Activated naive CD8-positive, alpha-beta T cell treated with anti-CD3 and anti-CD28 coated beads, Interleukin-2, amount 10 ng/mL, durations not matched to agents 7 days and 5 days (primary cell): ENCODE measurements at places on chromosomes 6 and 20.

GRCh38 chr6:101000341-101000740 lies 119.2 kb upstream of the ASCC3 start:
- no peak for DNase-seq

- DNase-seq, result no peak
These were observed 1.6 kb upstream of the RNF39 start for GRCh38 chr6:30077218-30077617.

DNA sequence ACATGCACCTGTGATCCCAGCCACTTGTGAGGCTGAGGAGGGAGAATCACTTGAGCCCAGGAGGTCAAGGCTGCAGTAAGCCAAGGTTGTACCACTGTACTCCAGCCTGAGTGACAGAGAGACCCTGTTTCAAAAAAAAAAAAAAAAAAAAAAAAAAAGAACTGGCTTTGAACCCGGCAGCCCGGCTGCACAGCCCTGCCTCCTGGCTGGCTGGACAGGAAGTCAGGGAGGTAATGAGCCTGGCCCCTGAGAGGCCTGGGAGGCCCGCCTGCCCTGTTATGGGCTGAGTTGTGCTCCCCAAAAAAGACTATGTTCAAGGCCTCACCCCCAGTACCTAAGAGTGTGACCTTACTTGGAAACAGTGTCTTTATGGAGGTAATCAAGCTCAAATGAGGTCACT lies 65.6 kb downstream of the ABHD12 start:
- no peak for DNase-seq

GRCh38 chr6:14889611-14890593 lies 356.0 kb upstream of the JARID2 start:
- no peak for DNase-seq

DNA sequence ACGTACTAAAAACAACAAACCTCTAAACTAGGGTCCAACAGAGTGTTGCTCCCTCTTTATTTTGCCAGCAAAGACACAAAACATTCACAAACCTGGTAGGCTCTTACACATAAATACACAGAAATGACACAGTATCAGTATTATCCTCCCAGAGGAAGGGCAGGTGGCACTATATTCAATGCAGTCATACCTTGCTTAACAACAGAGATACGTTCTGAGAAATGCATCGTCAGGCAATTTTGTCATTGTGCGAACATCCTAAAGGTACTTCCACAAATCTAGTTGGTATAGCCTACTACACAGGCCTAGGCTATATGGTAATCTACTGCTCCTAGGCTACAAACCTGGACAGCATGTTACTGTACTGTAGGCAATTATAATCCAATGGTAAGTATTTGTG lies 9.6 kb downstream of the ZBTB2 start:
- DNase-seq, result no peak

DNA sequence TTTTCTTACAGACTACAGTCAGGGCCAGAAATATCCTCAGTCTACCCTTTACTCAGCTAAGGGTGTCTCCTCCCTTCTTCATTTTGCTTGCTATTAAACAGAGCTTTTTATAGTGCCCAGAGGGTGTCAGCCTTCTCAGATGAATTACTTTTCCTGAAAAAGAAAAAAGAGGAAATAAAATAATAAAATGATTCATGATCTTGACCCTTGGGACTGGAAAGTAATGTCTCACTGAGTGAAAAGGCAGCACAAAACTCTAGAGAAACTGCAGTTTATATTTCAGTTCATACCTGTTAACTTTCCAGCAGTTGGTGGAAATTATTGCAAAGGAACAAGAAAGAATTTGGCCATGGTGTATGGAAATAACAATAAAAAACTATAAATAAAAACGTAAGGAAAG lies 170.6 kb downstream of the IBTK start:
- DNase-seq, result no peak

DNA sequence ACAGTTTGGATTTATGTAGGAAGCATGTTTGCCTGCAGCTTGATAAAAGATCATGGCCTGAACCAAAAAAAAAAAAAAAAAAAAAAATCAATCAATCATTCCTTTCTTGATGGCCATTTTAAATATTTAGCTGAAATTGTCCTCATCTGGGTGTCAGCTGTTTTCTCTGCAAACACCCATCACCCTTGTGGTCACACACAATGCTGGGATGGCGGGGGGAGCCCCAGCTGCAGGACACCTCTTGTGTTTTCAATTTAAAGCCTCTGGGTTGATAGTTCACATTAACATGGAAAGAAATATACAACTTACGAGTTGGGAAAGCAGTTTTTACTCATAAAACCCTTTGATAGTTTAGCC lies 160.4 kb downstream of the ZFP64 start:
- no peak for DNase-seq

- DNase-seq, result no peak
These were observed 71.5 kb downstream of the CD83 start for GRCh38 chr6:14189074-14189473.

GRCh38 chr6:7770111-7770510 lies 44.2 kb downstream of the BMP6 start:
- no peak for DNase-seq

DNA sequence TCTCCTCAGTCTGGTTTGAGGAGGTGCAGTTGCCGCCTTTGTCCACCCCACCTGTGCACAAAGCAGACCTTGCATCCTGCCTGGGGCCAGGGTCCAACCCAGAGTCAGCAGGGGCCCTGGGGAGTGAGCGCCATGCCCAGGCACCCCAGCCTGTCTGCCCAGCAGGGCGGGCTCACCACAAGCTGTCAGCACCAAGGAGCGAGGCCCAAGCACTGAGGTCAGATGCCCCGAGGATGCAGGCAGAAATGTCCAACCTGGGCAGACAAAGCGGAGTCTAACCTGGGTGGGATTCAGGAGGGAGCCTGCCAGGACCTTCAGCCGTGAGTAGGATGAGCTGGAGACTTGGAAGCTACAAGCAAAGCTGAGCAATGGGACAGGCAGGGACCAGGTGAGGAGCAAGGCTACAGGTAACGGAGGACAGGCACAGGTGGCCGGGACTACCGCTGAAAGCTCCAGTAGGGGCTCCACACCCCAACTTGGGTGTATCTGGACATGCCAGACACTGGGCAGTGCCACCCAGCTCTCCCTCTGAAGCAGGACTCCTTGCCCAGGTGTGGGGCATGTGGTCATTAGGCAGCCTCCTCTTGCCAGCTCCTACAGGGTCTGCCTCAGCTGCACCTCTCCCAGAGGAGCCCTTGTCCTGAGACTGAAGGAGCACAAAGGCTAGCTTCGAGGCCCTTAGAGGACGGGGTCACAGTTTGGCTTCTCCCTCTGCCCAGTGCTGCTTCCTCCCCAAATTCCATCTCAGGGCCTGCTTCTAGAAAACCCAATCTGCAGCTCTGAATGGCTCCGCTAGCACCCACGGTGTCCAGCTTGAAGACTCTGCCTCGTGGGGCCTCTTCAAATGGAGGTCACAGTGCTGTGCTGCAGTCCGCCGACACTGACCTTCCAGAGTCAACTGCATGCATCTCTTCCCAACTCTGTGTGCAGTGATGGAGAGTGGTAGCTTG lies 210.6 kb upstream of the CDYL start:
- no peak for DNase-seq

- no peak for DNase-seq
These were observed 11.6 kb upstream of the F13A1 start for GRCh38 chr6:6331946-6332601.

DNA sequence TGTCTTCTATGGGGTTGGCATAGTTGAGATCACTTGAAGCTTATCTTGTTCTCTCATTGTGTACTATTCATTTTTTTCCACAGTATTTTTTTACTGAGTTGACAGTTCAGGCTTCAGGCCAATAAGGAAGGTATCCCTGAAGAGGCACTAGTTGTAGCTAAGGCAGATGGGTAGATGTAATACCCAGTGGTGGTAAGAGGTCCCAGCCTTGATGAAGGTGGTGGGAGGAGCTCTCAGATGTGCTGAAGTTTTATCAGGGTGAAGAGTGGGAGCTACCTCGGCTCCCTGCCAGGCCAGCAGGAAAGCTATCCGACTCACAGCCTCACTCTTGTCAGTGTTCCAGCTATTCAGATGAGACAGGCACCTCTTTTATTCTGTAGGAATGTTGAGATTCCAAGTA lies 87.7 kb upstream of the UFL1 start:
- DNase-seq, result no peak

DNA sequence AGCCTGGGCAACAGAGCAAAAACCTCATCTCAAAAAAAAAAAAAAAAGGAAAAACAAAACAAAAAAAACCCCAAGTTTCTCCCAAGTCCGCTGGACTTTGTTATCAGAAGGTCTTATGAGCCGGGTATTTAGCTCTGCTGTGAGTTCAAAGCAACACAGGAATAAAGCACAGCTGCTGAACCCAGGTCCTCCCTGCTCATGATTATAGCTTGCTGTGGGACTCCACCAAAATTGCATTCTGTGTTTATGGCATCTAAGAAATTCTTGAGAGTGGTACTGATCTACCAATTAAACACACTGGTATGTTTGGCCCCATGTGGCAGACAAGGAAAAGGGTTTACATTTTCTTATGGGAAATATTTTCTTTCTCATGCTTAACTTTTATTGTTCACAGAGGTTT lies 93.6 kb upstream of the NEDD9 start:
- no peak for DNase-seq

- no peak for DNase-seq
These were observed 33.4 kb downstream of the SPDEF start for GRCh38 chr6:34522761-34523160.

GRCh38 chr6:114364301-114364700 lies 21.5 kb upstream of the HS3ST5 start:
- DNase-seq, result no peak

- DNase-seq, result no peak
These were observed 27.7 kb upstream of the KIAA0408 start for GRCh38 chr6:127486934-127487333.

- no peak for DNase-seq
These were observed 55.9 kb downstream of the GPR6 start for GRCh38 chr6:110033749-110034666.

GRCh38 chr6:153117986-153118879 lies 12.8 kb downstream of the RGS17 start:
- no peak for DNase-seq

DNA sequence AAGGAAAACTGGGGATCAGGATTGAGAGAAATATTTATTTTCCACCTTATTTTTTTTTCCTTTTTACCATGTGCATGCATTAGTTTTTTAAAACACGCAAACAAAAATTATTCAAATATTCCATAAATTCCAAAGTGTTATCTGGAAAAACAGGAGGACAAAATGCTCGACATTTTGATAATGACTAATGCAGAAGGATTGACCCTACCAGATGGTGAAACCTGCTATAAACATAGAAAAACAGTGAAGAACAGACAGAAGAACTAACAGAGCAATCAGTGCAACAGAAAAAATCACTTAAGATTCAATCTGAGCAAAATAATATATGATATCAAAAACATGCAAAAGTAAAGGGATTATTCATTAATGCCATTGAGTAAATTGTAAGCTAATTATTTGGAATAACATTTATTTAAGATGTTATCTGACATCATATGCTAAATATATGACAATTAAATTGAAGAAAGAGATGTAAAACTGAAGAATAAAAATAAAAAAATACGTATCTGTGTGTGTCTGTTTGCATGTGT lies 218.4 kb downstream of the LMBRD1 start:
- no peak for DNase-seq

GRCh38 chr6:160419488-160419887 lies 71.3 kb downstream of the SLC22A3 start:
- DNase-seq, result no peak

GRCh38 chr6:150465610-150466009 lies 96.8 kb downstream of the IYD start:
- no peak for DNase-seq

DNA sequence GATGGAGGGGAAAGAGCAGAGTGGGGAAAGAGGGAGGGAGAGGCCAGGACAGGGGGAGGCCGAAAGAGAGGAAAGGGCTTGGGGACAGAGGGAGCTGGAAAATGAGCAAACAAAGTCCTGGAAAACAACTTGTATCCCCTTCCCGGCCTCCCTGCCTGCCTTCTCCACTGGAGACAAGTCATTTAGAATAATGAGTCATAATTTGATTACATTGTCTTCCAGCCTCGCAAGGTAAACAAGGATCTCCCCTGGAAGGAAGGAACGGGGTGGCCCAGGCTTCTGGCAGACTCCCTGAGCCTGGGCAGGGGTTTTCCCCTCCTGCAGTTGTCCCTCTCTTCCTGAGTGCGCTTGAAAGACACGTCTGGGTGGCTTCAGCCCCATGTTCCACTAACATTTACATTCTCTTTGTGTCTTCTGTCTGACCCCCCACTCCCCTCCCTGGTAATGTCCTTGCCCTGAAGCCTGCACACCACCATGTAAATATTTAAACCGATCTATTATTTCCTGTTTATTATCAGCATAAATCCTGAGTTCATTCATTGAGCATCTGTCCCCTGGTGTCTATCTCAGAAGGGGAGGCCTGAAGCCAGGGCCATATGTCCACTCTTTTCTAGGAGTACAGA lies 12.1 kb upstream of the MRPS18A start:
- DNase-seq, result no peak

DNA sequence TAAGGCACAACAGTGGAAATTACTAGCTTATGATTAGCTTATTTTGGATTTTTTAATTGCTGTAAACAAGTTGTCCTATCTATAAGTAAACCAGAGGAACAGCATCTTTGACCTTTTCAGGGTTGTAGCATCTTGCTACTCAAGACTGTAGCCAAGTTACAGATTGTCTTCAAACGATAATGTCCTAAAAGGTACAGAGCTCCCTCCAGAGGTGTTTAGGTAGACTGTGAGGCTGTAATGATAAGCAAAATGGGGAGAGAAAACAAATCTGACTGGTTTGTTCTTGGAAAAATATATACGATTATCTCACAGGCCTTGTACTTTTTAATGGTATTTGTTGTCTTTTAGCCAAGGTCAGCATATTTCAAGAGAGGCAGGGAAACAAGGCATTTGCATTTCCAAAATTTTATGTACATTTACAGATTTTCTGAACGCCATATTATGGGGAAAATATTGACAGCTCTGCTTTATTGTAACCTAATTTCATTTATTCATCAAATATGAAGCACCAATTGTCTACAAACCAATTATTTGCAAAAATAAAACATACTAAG lies 273.4 kb downstream of the MEI4 start:
- DNase-seq, result no peak

GRCh38 chr6:25279748-25280343 lies 672 bp downstream of the CARMIL1 start:
- no peak for DNase-seq

DNA sequence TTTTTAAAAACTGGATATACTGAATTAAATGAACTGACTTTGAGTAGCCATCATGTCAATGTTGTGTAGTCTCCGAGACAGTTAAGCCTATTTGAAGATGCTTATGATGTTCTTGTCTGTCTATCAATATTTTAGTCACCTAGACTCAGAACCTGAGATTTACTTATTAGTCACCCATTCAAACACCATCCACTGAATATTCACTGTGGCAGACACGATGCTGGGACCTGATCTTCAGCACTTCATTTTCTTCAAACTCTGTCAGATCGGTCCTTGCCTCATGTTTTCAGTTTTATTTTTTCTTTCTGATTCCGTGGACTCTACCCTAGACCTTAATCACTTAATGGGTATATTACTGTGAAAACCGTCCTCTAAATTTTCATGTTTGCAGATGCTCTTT lies 123.7 kb upstream of the MCHR2 start:
- no peak for DNase-seq

- no peak for DNase-seq
These were observed 25.6 kb upstream of the LSM14B start for GRCh38 chr20:62096421-62097380.

GRCh38 chr6:5389086-5389745 lies 127.9 kb downstream of the FARS2 start:
- no peak for DNase-seq

GRCh38 chr6:121594053-121594452 lies 158.6 kb downstream of the GJA1 start:
- no peak for DNase-seq

- no peak for DNase-seq
These were observed 41.8 kb upstream of the TOP1 start for GRCh38 chr20:40986774-40987173.

GRCh38 chr20:57813509-57814269 lies 103.9 kb upstream of the PMEPA1 start:
- no peak for DNase-seq
